ENCODE measurements at places on chromosomes 3 and 15. TPM values are rescaled to one million over a fixed set of nuclear protein-coding genes. Genes with fewer than 3 reads are reported as not detected.
A peak's percentile ranks its signal among the peaks of the same experiment; 100 is the strongest.

Gene GOLGA6D
- total RNA-seq: not detected

Gene XCR1
- total RNA-seq: not detected

Gene BCL2A1
- not detected for total RNA-seq

Gene ACY1
- 103 TPM for total RNA-seq

- peak; percentile 86 for DNase-seq
Observed at GRCh38 chr15:96070636-96071035, 259.9 kb upstream of the NR2F2 start.

DNA sequence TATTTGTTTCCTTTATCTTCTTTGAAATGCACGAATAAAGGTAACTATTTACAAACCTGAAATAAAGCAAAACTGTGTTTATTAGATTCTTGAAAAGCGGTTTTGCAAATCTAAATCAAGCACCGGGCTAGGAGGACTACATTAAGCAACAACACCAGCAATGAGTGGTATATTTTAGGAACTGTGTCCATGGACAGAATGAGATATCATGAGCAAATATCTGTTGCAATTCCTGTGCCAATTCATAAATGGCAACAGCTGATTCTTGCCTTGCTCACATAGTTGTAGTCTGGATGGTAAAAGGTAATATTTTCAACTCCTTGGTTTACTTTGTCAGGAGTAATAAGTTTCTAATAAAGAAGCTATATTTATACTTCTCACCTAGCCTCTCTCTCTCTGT lies 403.3 kb downstream of the LPP start:
- peak; percentile 32 for DNase-seq

GRCh38 chr3:53170325-53171063 lies 9.5 kb downstream of the PRKCD start:
- no peak for DNase-seq

GRCh38 chr3:122085673-122086072 lies 30.5 kb downstream of the CD86 start:
- DNase-seq: no peak

- DNase-seq: peak; percentile 52
Observed at GRCh38 chr3:197750858-197751737, 1.4 kb downstream of the FYTTD1 start.

DNA sequence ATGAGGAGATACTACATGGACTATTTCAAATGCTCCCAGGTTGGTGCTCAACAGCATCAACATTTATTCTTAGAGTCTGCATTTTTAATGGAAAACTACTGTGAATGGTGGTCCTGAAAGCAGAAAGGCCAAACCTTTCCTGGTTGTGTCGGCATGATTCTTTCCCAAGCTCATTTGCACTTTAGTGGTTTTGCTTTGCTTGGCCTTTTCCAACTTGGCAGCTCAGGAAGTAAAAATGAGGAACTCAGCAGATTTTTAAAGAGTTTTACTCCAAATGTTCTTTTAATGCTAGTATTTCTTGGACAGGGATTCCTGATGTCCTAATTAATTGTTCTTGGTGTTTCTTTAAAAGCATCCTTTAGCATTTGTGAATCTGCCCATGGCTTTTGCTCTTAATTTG lies 197.4 kb downstream of the SLC9A9 start:
- DNase-seq: no peak

- DNase-seq: no peak
Observed at GRCh38 chr3:12708584-12709192, 44.8 kb upstream of the RAF1 start.

All from G401 (cell line).